ENCODE measurements at places on chromosomes 11 and 22. TPM values are rescaled to one million over a fixed set of nuclear protein-coding genes. Genes with fewer than 3 reads are reported as not detected.

Gene LDHAL6A
- total RNA-seq, result not detected

Gene KCNJ1
- total RNA-seq, result 0.25 TPM

Gene CRELD2
- 69.4 TPM for total RNA-seq

Gene NELL1
- total RNA-seq, result not detected

Gene MCAT
- 12.2 TPM for total RNA-seq

Gene HPX
- not detected for total RNA-seq

Gene PGM2L1
- total RNA-seq, result 4.2 TPM

Gene CDC45
- 22.9 TPM for total RNA-seq

Gene IL10RA
- total RNA-seq, result not detected

Gene MAP6
- 3.4 TPM for total RNA-seq

Gene IGLL1
- total RNA-seq, result not detected

Gene GPR83
- total RNA-seq, result not detected

Gene OR8G1
- not detected for total RNA-seq

Gene FRMD8
- 42.7 TPM for total RNA-seq

Gene CBLIF
- not detected for total RNA-seq

Gene OR2D2
- not detected for total RNA-seq

Gene ACRV1
- not detected for total RNA-seq

Gene ATG13
- 58.8 TPM for total RNA-seq

Gene MOGAT2
- not detected for total RNA-seq

Gene DDTL
- 1.8 TPM for total RNA-seq
